GOT3 (cell line): ENCODE measurements at places on chromosomes 4 and X.

DNA sequence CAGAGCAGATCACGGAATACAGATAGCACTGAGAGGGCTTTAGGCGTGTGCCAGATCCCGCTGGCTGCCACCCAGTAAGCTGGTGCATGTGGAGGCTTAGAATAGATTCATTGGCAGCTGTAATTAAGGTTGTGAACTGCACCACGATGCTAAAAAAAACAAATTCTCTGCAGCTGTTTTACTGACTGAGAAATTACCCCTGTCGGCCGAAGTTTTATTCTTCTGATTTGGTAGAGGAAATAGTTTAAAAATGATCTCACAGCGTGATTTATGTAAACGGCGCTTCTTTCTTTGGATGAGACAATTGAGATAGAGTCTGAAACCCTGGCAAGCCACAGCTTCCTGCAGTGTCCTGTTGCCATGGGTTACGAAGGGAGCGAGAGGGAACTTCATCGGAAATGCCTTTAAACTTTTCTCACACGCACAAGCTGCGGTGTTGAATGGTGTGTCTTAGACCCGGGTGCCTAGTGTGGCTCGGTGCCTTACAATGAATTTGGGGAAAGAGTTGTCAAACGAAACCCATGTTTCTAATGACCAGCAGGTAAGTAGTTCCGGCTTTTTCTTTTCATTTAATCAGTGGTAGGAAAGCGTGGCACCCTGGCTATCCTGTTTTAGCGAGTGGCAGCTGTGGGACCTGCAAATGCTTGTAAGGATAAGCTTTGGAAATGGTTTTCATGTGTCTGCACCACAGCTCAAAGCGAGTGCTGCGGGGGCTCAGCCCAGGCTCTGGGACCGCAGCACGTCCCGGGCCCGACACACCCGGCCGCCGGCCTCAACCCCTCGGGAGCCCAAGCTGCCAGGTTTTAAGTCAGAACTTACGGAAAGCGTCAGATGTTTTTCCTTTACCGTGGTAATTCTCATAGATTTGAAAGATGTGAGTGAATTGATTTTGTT, 71.7 kb upstream of the HGFAC start:
- DNase-seq = no peak

DNA sequence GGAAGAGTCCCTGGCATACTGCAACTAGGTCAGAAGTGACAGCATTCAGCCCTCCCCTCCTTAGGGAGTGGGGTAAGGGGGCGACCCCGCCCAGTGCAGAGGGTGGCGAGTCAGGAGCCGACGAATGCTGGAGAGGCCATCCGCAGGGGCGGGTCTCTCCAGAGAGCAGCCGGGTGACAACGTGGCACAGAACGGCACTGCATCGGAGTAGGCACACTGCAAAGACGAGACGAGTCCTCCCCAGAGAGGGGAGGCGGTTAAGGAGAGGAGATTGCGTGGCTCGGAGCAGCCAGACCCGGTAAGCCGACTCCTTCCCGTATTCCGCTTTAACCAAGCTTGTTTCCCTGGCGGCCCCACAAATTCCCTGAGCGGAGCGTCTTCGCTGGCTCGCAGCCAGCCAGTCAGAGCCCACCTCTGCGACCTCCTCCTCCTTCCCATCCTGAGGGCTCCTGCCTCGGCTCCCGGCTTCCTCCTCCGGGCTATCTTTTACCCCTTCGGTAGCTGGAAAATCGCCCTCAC, 54.9 kb downstream of the LINC00632 start:
- peak; percentile 4 for DNase-seq

DNA sequence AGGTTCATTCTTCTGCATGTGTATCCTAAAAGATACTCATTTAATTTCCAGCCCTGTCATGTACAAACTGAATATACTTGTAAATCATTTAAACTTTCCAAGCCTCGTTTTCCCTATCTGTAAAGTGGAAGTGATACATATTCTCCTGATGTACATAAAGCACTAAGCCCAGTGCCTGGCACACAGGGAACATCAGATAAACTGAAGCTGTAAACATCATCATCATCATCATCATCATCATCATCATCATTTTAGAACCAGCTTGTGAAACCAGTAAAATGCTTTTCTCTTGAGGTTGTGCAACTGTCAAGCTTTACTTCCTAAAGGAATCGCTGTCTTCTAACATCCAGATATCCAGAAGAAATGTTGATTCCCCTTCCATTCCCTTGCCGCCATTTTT, 83.3 kb upstream of the ANXA3 start:
- no peak for DNase-seq

DNA sequence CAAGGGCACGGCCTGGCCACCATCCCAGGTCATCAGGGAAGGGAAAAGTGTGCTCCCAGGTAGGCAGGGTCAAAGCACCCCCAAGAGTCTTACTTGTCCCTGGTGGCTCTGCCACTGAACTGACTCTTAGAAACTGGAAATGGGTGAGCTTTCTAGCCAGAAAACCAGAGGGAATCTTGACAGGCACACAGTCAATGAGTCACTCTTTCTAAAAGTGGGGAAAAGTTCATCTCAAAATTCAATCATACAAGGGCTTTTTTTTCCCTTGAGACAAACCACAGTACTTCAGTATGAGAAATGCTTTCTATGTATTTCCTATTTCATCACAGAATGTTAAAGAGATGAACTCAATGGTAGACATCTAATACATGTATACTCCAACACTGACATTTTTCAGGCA, 12.5 kb downstream of the HPF1 start:
- no peak for DNase-seq

DNA sequence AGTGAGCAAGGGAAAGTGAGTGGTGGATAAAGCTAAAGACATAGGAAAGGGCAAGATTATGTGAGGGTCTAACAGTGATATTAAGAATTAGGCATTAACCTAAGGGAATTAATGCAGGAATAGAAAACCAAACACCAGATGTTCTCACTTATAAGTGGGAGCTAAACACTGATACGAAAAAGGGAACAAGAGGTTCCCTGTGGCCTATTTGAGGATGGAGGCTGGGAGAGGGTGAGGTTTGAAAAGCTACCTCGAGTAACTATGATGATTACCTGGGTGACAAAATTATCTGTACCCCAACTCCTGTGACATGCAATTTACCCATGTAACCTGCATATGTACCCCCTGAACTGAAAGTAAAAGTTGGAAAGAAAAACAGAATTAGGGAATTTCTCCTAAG, 79.0 kb downstream of the ANXA3 start:
- no peak for DNase-seq
